ENCODE measurements at places on chromosomes 6 and 20. TPM values are rescaled to one million over a fixed set of nuclear protein-coding genes. Genes with fewer than 3 reads are reported as not detected.

HLA-DMB gene
- total RNA-seq: 1.5 TPM

KIAA1586 gene
- total RNA-seq: 4.7 TPM

ARHGAP18 gene
- 5.2 TPM for total RNA-seq

PPP1R14C gene
- total RNA-seq: 0.83 TPM

OOEP gene
- total RNA-seq: not detected

CCDC170 gene
- 0.10 TPM for total RNA-seq

BMP5 gene
- 0.07 TPM for total RNA-seq

RBPJL gene
- total RNA-seq: not detected

SLC13A3 gene
- 0.09 TPM for total RNA-seq

DZANK1 gene
- 2.9 TPM for total RNA-seq

DEFB132 gene
- total RNA-seq: not detected

Measured in A549 treated with CpdA at 1 μM for 4 hours (cell line).